SK-N-DZ (cell line): ENCODE measurements at places on chromosomes 16 and 17.

DNA sequence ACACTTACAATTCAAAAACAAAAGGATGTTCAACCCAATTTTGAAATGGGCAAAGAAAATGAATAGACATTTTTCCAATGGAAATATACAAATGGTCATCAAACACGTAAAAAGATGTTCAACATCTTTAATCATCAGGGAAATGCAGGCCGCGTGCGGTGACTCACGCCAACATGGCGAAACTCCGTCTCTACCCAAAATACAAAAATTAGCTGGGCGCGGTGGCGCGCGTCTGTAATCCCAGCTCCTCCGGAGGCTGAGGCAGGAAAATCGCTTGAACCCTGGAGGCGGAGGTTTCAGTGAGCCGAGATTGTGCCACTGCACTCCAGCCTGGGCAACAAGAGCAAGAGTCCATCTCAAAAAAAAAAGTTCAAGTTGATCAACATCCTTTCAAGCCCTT lies 1.8 kb upstream of the CLUAP1 start:
- DNase-seq: no peak

DNA sequence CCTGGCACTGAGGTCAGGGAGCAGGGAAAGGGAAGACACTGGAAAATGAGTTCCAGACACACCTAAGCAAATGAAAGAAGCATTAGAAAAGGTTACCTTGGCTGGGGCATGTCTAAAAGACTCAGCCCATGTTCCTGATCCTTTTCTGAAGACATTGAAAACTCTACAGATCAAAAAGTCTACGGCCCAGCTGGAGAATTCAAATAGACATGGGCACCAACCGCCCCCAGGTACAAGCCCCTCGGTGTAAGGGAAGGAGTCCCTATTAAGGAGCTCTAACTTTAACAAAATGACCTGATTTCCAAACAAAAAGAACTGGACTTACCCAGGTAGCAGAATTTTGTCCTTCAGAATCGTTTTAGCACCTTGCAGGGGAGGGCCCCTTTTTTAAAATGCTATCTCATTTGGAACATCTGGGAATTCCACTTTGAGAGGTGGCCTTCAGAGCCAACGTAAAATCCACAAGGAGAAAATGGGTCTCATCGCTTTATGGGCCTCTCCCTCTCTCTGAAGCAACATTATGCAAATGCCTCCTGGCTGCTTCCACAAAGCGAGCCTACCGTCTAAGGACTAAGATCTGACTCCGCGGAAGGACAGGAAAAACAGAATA lies 43.6 kb upstream of the RBFOX3 start:
- DNase-seq: no peak

DNA sequence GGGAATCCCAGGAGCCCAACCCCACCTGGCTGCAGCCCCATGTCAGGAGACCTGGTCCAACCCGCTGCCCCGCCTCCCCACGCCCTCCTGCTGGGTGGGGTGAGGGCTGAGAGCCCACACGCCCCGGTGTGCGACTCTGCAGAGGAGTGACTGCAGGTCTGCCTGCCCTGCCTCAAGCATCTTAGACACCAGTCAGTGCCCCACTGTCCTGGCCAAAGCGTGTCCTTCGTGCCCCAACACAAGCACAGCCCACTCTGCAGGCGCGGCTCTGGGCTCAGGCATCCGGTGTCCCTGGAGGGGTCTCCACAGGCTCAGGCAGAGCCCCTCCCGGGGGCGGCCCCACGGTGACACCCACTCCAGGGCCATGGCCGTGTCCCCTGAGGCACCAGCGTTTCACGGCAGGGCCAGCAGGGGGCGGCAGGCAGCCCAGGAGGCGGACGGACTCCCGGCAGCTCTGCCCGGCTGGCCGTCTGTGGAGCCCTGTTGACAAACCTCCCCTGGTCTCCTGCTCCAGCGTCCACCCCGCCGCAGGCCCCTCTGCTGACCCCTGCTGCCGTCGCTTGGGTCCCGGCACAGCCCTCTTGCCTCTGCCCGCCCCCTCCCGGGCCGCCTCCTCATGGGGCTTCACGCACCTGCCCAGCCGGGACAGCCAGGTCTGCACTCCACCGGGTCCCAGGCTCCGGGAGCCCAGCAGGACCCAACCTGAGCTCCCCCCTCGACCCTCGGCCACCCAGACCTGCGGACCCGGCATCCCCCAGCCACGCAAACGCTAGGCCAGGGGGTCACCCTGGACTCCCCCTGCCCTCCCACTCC lies 8.6 kb upstream of the UBE2I start:
- DNase-seq: peak; percentile 57

DNA sequence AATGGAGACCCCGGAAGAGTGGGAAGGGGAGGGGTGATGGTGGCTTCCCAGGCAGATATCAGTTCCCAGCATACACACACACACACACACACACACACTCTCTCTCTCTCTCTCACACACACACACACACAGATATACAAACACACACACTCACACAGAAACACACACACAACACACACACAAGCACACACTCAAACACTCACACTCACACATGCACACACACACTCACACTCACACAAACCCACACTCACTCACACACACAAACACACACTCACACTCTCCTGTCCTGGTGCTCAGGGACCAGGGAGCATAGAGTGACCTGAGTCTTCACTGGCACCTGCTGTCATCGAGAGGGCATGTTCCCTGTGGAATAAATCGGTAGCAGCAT lies 5.6 kb downstream of the CA4 start:
- no peak for DNase-seq

DNA sequence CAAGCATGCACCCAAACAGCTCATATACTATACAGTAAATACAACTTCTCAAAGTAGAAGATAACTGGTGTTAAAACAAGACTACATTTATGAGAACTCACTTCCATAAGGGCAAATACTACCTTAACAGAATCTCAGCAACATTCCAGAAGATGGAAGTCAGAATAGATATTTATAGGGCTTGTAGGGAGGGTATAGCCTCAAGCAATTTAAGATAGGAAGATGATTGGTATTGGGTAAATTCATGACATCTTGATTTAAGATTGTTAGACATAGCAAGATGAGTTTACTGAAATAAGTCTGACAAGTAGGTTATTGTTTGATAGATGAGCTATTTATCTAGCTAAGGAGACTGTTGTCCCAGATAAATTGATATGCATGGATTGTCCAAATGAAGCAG lies 250.2 kb downstream of the CDH13 start:
- DNase-seq: no peak

DNA sequence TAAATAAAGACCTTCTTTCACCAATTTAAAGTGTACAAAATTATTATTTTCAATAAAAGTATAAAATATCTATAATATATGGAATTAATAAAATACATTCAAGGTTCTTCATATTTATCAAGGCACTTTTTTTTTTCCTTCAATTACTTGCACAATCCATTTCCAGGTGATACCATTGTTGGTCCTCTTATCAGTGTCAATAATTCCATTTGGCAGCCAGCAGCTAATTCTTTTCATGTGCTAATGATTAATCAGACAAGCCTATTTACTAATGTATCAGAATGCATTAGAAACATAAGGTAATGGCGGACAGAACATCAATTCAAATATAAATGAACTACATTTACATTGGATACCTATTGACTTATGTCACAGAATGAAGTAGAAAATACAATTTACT lies 622.2 kb downstream of the TOX3 start:
- no peak for DNase-seq

DNA sequence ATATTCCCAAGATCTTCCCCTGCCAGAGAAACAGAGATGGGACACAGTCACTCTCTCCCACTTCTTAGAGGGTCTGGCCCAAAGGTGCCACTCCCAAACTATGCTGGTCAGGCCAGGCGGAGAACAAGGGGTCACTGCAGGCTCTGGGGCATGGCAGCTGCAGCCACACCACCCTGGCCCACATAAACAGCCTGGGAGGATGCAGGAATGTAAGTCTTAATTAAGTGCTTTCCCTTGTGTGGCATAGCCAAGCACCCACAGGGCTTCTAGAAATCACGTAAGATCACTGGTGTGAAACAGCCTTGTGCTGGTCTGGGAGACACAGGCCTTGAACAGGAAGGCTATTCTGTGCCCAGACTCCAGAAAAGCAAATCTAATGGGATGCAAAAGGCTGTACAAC lies 31.5 kb downstream of the ABCC12 start:
- no peak for DNase-seq

- peak; percentile 45 for DNase-seq
These were observed 7.0 kb upstream of the CCNF start for GRCh38 chr16:2422123-2422867.

DNA sequence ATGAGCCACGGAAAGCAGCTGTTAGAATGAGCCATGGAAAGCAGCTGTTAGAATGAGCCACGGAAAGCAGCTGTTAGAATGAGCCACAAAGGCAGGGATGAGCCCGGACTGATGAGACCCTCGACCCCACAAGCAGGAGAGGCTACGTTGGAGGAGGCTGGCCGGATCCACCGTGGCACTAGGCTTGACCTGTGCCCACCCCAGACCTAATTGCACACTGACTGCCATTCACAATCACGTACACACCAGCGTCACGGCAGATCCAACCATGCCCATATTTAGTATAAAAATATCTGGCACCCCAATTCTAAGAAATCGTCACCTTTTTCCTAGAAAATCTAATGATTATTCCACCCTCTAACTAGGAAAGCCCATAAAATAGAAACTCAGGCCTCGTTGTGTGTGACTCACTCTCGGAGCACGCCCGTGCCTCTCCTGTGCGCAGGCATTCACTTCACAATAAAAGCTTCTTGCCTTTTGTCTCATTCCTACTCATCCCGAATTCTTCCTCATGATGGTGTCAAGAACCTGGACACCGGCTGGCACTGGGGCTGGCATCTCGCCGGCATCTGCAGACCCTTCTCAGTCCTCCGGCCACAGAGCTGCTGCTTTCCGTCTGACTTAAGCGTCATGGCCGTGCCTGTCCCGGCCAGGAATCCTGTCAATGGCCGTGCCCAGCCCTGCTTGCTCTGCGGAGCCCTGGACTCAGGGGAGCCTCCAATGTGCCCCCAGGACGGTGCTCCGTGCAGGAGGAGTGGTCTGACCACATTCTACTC lies 5.5 kb upstream of the SECTM1 start:
- no peak for DNase-seq

DNA sequence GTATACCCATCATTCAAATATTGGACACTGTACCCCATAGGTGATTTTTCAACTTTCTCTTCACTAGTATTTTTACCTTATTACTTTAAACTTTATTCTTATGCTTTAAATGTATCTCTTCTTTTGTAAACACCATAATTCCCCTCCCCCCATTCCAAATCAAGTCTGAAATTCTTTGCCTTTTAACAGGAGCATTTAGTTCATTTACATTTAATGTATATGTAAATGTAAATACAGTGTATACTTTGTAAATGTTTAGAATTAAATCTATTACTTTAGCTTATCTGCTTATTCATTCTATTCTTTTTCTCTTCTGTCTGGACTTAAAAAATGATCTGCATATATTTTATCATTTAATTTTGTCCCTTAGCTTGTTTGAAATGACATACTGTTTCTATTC lies 30.0 kb upstream of the ADGRG1 start:
- DNase-seq: no peak

DNA sequence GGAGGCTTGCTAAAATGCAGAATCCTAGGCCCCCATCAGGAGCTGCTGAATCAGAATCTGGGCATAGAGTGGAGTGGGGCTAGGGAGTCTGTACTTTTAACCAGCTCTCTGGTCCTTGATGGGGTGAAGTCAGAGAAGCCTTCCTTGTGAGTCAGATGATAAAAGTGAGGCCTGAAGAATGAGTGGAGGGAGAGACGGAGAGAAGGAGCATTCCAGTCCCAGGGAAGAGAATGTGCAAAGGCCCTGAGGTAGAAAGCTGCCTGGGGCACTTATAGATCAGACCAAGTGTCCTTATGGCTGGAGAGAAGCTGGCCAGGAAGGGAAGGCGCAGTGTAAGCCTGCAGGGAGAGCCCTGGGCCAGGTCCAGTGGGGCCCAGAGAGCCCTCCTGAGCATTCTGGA lies 235.1 kb upstream of the NLRP1 start:
- DNase-seq: no peak

DNA sequence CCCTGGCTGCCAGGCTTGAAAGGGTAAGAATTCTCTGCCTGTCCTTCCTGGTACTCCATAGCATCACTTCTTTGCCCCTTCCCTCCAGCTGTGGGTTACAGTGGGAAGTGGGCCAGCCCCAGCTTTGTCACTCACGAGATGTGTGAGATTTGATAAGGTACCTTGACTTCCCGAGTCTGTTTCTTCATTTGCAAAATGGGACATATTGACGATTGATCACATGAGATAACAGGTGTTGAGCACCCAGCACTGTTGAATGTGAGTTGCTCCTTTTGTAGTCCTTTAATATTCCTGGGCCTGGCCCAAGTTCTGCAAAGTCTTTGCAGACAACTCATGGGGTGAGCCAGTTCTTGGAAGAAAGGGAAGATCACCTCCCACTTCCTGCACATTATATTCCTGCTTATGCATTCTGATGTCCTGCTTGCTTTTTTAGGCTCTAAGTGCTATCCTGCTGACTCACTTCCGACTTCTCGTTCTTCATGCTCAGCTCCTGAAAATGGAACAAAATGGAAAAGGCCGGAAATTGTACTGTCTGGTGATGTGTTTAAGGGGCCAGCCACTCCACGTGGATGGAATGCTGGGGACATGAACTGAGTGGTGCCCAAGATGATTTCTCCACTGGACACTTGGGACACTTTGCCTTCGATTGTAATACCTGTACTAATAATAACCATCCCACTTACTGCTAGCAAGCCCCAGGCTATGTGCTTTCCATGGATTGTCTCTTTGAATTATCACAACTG lies 8.3 kb upstream of the NLK start:
- DNase-seq: no peak

GRCh38 chr17:1460233-1460632 lies 4.2 kb upstream of the CRK start:
- no peak for DNase-seq

DNA sequence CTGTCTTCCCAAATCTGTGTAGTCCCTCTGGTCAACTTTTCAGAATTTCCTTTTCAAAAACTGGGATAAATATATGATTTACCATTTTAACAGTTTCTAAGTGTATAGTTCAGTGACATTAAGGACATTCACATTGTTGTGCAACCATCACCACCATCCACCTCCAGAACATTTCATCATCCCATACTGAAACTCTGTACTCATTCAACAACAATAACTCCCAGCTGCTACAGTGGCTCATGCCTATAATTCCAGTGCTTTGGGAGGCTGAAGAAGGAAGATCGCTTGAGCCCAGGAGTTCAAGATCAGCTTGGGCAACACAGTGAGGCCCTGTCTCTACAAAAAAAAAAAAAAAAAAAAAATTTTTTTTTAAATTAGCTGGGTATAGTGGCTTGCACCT lies 131.0 kb downstream of the AATF start:
- no peak for DNase-seq
